ENCODE measurements at places on chromosomes 3 and 15.

DNA sequence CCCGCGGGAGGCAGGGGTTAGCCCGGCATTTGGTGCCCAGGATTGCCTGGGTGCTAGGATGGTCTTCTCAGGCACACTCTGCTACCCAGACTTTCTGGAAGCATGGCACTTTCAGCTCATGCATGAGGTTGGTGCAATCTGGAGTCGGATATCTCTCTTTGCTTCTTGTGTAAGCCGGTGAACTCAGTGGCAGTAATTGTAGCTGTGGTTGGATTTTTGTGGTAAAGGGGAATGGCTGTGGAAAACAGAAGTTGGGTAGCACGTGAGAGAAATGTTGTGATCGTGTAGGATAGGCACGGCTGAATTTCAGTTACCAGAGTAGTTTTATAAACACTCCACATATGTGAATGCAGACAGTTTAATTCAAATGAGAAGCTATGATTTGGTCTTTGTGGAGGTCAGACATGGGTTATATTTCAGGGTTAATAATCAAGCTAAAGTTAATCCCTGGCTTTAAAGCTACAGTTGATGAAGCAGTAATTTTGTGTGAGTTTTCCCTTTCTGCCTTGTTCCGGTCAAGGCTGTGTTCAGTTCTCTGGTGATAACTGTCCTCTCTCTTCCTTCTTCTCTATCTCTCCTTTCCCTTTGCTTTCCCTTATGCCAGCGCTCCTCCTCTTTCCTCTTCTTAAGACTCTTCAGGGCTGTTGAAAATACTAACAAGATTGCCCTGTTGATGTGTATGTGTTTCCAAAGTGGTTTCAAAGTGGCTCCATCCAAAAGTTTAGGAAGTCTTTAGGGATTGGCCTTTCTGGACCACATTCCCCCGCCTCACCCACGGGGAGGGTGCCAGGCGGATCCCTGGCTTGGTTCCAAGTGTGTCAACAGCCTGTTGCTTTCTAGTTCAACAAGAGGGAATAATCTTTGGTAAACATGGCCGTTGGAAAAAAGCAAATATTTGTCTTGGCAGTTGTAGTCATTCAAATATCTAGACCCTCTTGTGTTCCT is 404.6 kb upstream of the C2CD4B start:
- DNase-seq, result peak; percentile 80

GRCh38 chr15:78419367-78419766 is 18.6 kb upstream of the IREB2 start:
- no peak for DNase-seq

- DNase-seq, result no peak
Measured at GRCh38 chr3:43017593-43018195, 38.6 kb downstream of the GASK1A start.

GRCh38 chr3:118813472-118813871 is 221.2 kb downstream of the IGSF11 start:
- no peak for DNase-seq

GRCh38 chr3:168029705-168030104 is 66.0 kb downstream of the GOLIM4 start:
- no peak for DNase-seq

Measured in hepatocyte (in vitro differentiated cells).